ENCODE measurements at places on chromosomes 13 and 19.

DNA sequence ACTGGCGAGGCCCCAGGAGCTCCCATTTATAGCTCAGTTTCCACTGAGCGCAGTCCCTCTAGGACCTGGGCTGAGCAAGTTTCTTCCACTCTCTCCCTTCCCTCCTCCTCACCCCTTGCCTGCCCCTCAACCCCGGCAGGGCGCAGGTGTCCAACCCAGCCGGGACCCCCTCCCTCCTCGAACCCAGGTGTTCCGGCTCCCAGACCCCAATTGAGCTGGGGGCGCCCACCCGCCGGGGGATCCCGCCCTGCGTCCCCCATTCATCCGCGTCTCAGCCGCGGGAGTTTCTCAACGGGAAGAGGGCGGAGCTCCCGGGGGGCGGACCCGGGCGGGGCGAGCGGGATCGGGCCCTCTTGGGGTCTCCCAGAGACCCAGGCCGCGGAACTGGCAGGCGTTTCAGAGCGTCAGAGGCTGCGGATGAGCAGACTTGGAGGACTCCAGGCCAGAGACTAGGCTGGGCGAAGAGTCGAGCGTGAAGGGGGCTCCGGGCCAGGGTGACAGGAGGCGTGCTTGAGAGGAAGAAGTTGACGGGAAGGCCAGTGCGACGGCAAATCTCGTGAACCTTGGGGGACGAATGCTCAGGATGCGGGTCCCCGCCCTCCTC is at the start of gene KIRREL2:
TSS of gene KIRREL2 (plus strand) at position 366 of the 604 bp plus-strand sequence. CDS start at position 575, 209 bp downstream.
- peak; percentile 46 for ATAC-seq

GRCh38 chr19:56930647-56931535 is 90.4 kb upstream of the PEG3 start:
- ATAC-seq = no peak

GRCh38 chr19:42086188-42086736 is 10.3 kb downstream of the ZNF574 start:
- ATAC-seq = no peak

- ATAC-seq = no peak
Observed at GRCh38 chr13:60661521-60661920, 264.5 kb downstream of the TDRD3 start.

GRCh38 chr13:46143184-46143701 is 38.4 kb upstream of the CPB2 start:
- ATAC-seq = no peak

DNA sequence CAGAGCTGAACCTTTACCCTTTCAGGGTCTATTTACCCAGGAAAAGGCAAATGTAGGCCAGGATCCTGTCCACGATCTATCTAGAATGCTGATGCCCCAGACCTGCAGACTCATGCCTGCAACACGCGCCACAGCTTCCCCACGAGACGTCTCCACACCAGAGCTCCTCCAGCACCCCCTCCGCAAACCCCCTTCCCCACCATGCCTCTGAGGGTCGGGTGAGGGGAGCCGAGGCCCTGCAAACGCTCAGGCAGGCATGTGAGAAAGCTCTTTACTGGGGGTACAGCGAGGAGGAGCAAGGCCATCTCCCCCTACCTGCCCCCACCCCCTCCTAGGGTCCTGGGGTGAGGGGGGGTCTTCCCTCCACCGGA is 8.9 kb downstream of the DYRK1B start:
- ATAC-seq = no peak

- no peak for ATAC-seq
Observed at GRCh38 chr19:7177926-7178325, 108.4 kb downstream of the ZNF557 start.

GRCh38 chr13:98529171-98529570 is 47.7 kb downstream of the STK24 start:
- no peak for ATAC-seq

GRCh38 chr19:45130236-45130635 is 30.5 kb downstream of the NKPD1 start:
- no peak for ATAC-seq

- ATAC-seq = no peak
Observed at GRCh38 chr19:9786342-9786741, 17.8 kb upstream of the ZNF846 start.

GRCh38 chr13:99966064-99966805 is 5.3 kb downstream of the ZIC5 start:
- no peak for ATAC-seq

DNA sequence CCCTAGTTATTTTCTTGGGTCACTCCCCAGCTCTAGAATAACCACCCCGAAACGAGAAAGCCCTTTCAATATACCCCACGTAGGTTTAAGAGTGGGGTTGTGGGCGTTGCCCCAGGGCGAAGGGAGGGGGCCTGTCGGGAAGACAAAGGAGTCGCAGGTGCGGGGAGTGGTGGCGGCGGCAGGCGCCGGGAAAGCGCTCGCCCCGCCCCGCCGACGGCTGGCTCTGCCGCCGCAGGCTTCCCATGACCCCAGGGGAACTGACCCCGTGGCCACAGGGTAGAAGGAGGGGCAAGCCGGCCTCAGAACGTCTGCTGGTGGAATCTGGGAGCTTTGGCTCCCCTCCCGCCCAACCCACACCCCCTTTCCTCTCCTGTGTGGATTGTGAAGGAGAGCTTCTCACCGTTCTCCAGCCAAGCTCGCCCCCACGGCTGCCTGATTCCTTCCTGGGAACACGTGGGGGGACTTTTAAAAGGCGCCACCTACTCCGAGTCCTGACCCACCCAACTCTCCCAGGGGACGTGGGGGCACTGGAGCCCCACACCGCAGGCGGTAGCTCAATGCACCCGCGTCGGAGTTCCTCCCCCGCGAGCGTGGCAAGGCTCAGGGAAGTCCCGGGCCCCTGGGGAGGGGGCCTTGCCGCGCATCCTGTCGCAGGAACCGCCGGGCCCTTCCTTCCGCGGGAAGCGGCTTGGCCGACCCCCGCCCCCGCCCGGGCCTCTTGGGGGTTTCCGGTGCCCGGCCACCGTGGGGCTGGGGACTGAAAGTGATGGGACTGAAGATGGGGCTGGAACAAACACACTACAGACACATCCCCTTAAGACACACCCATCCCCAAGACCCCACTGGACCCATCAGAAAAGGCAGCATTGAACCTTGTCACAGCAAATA is 5.5 kb downstream of the IER2 start:
- no peak for ATAC-seq

GRCh38 chr19:16889883-16890460 is 1.2 kb downstream of the F2RL3 start:
- ATAC-seq = no peak

DNA sequence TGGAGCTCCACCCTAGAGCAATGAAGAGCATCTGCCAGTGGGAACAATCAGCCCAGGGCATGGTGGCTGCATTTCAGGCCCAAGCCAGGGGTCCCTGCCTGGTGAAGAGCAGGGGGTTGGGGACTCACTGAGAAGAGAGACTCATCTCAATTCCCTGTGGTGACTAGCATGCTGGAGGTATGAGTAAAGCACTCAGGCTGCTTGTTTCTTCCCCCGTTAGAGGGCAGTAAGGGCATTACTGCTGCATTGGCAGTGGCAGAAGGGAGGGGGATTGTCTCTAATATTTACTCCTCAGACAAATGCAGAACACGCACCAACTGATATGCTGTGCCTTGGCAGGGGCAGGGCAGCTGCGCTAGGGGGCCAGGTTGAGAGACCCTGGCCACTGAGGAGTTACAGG is 329.1 kb downstream of the SLITRK5 start:
- no peak for ATAC-seq

DNA sequence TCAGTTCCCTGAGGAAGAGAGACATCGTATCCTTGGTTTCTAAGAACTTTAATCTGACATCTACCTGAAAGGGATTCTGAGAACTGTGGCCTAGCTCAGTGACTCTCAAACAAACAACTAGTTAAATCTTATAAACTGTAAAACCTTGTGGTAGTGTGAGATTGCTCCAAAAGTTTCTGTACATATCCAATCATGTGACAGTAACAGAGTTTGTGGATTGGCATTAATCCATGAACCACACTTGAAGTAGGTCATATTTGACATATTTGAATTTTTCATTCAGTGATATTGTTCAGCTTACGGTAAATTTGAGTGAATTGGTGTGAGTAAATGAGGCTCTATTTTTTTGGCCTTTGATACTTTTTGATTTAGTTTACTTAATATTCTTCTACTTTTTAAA is 15.0 kb downstream of the TDRD3 start:
- no peak for ATAC-seq

- ATAC-seq = no peak
Observed at GRCh38 chr19:42455621-42456081, 12.9 kb upstream of the CXCL17 start.

DNA sequence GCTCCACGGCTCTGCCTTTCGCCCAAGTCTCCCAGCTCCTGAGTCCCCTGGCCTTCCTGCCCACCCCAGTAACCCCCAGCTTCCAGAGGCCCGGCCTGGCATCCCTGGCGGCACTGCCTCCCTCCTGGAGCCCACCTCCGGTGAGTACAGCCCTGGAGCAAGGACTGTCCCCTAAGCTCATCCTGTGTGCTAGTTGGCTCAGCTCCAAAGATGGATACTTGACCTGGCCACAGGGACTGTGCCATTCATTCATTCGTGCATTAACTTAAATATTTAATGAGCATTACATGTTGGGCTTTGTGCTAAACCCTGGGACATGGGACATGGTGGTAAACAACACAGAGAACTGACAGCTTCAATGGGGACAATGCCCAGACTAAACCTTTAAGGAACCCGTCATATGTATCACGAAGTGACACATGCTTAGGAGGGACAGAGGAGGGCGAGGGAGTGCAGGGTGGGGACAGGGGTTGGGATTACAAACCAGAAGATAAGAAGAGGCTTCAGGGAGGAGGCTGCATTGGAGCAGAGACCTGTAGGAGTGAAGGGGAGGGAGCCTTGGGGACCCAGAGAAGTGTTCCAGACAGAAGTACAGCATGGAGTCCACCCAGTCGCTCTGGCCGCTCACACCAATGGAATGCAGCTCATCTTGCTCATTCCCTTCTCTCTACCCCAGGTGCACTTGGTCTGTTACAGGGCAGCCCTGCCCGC is 6.9 kb upstream of the OVOL3 start:
- ATAC-seq = no peak

GRCh38 chr13:99359528-99359927 is 52.3 kb upstream of the GPR183 start:
- no peak for ATAC-seq

All from activated CD4-positive, CD25-positive, alpha-beta regulatory T cell treated with anti-CD3 and anti-CD28 coated beads, Interleukin-2, amount 50 U/mL, for 24 hours (primary cell).